ENCODE measurements at places on chromosomes 1 and 21.

DNA sequence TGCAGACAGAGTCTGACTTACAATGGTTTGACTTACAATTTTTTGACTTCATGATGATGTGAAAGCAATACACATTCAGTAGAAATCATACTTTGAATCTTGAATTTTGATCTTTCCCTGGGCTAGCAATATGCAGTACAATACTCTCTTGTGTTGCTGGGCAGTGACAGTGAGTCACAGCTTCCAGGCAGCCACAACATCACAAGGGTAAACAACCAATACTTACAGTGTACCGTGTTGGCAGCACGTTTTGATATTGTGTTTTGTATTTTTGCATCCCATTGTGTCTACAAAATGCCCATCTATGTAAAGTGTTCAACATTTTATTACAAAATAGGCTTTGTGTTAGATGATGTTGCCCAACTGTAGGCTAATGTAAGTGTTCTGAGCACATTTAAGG is 150.9 kb downstream of the NTMT2 start:
- DNase-seq = no peak

- DNase-seq = no peak
These were observed 1.6 kb downstream of the FAM3B start for GRCh38 chr21:41318218-41318617.

GRCh38 chr1:212526111-212526491 is 82.5 kb upstream of the ATF3 start:
- no peak for DNase-seq

DNA sequence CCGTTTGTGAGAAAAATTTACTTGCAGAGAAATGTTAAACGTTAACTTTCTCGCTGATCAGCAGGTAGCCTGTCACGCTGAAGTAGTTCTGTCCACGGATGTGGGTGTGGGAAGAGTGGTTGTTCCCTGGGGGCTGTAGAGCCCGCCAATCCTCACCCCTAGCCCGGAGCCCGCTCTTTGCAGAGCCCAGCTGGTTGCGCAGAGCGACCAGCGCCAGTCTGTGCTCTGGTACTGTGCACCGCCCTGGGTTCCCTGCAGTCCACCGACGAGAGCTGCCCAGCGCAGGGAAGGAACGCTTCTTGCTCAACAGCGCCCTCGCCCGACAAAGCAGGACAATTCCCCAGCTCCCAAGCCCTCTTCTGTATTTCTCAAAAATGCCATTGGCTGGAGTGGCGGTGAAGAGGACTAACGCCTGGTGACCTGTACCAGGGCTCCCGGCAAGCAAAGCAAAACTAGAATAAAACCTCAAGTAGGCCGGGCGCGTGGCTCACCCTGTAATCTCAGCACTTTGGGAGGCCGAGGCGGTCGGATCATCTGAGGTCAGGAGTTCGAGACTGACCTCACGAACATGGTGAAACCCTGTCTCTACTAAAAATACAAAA is 3.3 kb downstream of the RIPPLY3 start:
- peak; percentile 82 for DNase-seq

DNA sequence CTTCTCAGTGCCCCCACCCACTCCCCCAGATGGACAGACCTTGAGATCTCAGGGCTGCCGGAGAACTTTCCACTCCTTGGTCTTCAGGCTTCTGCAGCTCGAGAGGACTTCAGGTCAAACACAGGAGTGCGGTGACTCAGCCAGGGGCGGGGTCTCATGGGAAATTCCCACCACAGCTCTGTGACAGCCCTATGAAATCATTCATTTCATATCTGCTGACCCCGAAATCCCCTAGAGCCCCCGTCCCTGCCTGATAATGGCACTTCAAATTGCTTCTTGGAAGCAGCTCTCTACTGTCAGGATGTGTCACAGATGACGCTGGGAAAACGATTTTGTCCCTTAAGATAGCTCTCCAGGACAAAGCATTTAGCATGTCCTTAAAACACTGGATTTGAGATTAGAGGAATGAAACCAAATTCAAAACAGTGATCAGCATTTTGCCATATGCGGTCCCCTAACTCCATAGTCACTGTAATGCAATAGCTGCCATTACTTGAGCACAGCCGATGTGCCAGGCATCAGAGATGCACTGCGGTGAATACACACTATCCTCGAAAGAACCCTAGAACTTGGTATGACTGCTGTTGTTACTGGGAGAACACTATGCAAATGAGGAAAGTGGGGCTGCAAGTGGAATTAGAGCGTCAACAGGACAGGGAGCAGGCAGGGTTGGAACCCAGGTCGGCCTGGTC is at the start of gene TNFRSF9:
Gene TNFRSF9, minus strand, starts transcription at position 95 of the 692 bp plus-strand sequence. CDS start 845 bp downstream, outside the sequence.
- no peak for DNase-seq

GRCh38 chr1:31788825-31789256 is 24.7 kb upstream of the ADGRB2 start:
- DNase-seq = no peak

- DNase-seq = no peak
These were observed 80.3 kb downstream of the TMEM200B start for GRCh38 chr1:29043274-29043965.

DNA sequence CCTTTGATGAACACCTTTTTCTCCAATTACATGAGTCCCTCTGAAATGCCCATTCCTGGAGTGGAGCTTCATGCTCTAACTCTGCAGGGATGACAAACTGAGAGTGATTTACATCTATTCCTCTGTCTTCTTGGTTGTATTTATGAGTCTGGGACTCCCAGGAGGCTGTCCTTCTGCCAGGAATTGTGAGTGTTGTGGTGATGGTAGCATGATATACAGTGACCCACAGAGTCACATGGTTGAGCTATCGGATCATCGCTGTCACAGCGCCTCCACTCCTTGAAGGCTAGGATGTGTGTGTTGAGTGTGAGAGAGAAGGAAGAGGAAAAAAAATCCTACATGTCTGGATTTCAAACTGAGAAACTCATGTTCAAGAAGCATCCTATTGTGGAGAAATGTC is 163.4 kb upstream of the CACNA1E start:
- DNase-seq = no peak
